ENCODE measurements at places on chromosomes 4 and X. TPM values are rescaled to one million over a fixed set of nuclear protein-coding genes. Genes with fewer than 3 reads are reported as not detected.

The NUP54 gene
- total RNA-seq: 76.2 TPM

The DCX gene
- total RNA-seq: not detected

The MGARP gene
- 12.6 TPM for total RNA-seq

The SEC31A gene
- total RNA-seq: 366 TPM

The GC gene
- total RNA-seq: not detected
